ENCODE measurements at places on chromosomes 11 and 22.

DNA sequence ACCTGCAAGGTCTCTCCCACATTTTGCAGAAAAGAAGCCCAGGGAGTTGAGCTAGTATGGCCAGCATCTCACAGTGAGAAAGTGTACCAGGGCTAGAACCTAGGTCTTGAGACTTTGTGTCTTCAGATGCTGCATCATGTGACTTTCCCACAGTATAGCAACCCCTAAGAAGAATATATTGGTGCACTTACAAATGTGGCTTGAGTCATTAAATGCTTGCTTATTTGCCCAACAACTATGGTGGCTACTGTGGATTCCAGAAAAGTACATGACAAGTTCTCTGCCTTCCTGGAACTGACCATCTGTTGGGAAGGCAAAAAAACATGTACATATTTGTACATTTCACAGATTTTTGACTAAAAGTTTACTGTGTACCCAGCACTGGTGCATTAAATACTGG, 55.0 kb downstream of the POLD3 start:
- DNase-seq, result no peak

DNA sequence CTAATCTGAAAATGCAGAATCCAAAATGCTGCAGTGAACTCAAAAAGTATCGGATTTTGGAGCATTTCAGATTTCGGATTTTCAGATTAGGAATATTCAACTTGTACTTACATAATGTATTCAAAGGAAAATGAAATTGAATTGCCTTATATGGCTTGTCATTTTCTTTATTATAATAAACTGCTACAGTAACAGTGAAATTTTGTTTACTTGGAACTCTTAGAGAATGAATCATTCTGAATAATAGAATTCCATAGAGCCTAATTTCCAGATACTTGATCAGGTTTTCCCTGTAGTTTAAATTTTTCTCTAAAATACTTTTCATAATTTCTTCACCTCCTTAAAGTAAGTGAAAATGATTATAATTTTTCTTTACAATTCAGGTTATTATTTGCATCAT, 17.3 kb downstream of the TTC17 start:
- DNase-seq, result no peak

DNA sequence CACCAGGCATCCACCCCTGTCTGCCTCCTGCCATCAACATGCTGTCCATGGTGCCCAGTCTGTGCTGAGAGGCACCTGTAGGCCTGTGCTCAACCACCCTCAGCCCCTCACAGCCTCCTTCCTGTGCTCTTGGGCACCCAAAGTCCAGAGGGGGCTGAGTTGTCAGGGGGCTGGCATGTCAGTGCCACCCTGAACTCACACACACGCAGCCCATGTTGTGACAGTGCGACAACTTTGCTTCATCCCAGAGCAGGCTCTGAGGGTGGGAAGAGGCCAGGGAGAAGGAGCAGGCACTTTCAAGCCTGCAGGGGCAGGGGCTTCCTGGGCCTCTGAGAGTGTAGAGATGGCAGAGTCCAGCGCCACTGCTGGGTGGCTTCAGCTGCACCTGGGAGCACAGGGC, 491.0 kb downstream of the TMEM135 start:
- DNase-seq, result no peak

- no peak for DNase-seq
These were observed 563 bp downstream of the GATD1 start for GRCh38 chr11:776561-777287.

DNA sequence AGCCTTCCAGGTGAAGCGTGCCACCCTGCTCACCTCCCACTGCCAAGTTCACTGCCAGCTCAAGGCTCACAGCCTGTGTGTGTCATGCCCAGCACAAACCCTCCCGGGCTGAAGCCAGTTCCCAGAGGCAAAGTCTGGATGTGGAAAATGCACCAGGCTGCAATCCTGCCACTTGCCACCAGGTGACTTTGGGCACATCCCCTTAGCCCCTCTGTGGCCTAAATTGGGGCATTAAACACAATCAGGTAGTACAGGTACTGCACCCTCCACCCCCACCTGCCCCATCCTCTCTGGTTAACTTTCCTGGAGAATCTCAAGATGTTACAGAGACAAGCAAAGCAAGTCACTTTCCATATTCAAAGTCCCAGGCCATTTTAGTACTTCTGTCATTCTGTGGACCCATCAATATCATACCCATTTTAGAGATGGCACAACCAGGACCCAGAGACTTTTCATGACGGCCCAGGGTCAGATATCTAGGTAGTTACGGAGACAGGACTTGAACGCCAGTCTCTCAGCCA, 1.8 kb upstream of the RASD2 start:
- DNase-seq, result no peak

DNA sequence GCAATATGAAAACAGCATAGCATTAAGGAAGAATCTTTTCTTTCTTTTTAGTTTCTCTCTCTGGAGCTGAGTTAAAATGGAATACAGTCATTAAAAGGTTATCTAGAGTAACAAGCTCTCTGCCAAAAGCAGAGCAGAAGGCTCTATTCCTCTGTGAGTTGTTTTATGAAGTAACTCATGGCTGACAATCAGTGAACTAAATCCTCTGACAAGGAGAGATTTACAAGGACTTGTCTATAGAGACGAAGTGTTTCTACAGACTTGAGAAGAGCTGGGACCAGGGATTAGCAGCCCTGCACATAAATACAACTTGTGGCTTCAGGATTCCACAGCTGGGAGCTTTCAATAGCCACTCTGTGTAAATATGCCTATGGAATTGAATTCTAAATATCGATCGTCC, 192.5 kb upstream of the RAG2 start:
- DNase-seq, result no peak

- peak; percentile 20 for DNase-seq
These were observed 14.9 kb upstream of the MS4A4A start for GRCh38 chr11:60265373-60266214.

GRCh38 chr22:21861851-21862250, 5.6 kb downstream of the MAPK1 start:
- no peak for DNase-seq

Measured in GM18507 (cell line).